ENCODE measurements at places on chromosomes 16 and 17.

GRCh38 chr17:33986566-33986965, 268.5 kb upstream of the CCL2 start:
- DNase-seq: no peak

DNA sequence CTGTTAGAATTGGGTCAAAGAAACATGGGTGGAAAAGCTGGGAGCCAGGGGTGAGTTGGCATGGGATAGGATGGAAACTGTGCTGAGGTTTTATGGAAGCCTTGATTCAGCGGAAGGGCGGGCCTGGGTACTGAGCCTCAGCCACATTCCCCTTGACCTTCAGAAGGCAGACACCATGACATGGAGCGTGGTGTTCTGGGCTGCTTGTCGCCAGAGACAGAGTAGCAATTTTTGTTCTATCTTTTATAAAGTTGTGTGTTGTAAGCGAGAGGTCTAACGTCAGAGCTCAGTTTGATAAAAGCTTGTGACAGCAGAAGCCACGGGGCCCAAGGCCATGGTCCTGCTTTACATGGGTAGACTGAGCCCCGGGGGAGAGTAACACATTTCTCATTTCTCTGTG, 50.2 kb downstream of the SLC47A1 start:
- no peak for DNase-seq

- no peak for DNase-seq
Measured at GRCh38 chr17:45936610-45937009, 42.3 kb downstream of the MAPT start.

DNA sequence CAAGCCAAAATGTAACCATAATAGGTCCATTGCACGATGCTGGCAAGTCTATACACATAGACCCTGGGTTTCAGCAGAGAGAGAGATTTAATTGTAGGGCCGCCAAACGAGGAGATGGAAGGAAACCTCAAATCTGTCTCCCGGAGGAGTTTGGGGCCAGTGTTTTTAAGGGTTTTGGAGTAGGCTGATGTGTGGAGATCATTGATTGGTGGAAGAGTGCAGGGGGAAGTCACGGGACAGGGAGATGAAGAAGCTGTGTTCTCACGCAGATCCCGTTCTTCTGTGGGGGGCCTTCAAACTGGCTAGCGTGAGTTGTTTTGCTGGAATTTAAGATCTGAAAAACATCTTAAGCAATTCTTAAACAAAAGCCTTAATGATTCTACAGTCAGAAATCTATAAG, 84.8 kb downstream of the KATNIP start:
- no peak for DNase-seq

GRCh38 chr17:74998783-74999182, 11.4 kb downstream of the CDR2L start:
- DNase-seq: no peak

DNA sequence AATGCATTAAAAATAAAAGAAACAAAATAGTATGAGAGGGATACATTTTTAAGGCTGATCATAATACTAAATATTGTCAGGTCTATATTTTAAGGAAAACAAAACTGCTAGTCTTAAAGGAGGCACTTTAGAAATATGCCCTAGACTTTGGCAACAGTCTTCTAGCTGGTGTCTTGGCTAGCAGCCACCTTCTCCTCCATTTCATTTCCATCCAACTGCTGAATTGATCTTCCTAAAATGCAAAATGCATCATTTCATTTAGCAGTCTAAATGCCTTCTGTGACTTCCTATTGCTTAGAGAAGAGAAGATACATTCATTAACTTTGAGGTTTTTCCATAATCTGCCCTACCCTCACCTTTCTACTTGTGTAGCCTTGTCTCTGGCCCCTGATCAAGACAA, 1404.1 kb downstream of the CDH11 start:
- DNase-seq: no peak

GRCh38 chr16:67940446-67941089, 3.4 kb downstream of the LCAT start:
- DNase-seq: no peak

- no peak for DNase-seq
Measured at GRCh38 chr16:5504064-5504781, 406.6 kb upstream of the EEF2KMT start.

DNA sequence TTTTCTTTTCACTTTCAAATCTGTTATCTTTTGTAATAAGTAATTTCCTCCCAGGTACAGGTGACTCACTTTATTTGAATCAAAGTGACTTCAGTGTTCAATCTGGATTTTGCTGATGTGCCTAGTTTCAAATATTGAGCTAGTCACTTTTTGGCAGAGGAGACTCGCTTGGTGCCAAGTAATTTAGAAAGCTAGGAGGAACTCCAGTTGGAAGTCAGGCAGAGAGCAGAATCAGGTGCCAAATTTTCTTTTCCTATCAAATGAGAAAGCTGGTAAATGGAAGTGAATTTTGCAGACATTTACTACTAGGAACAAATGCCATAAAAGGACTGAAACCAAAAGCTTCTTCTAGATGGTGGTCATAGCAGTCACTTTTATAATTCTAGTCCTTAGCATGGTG, 656.0 kb upstream of the KIF2B start:
- DNase-seq: no peak

DNA sequence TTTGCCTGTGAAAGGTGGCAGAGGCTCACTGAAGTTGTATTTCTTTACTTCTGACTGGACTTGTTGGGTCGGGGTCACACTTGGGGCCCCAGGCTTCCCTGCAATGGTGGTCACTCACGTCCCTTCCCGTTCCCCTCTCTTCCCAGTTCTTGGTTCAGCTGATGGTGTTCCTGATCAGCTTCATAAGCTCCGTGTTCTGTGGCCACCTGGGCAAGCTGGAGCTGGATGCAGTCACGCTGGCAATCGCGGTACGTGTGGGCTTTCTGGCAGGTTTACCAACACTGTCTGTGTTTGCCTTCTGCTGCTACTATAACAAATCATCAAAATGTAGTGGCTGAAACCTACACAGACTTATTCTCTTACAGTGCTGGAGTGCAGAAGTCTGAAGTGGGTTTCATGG, 8.6 kb downstream of the SLC47A1 start:
- DNase-seq: no peak

GRCh38 chr16:58519707-58520106, 4.4 kb downstream of the SETD6 start:
- no peak for DNase-seq

- DNase-seq: peak; percentile 90
Measured at GRCh38 chr16:69131839-69132423, 457 bp downstream of the CHTF8 start.

DNA sequence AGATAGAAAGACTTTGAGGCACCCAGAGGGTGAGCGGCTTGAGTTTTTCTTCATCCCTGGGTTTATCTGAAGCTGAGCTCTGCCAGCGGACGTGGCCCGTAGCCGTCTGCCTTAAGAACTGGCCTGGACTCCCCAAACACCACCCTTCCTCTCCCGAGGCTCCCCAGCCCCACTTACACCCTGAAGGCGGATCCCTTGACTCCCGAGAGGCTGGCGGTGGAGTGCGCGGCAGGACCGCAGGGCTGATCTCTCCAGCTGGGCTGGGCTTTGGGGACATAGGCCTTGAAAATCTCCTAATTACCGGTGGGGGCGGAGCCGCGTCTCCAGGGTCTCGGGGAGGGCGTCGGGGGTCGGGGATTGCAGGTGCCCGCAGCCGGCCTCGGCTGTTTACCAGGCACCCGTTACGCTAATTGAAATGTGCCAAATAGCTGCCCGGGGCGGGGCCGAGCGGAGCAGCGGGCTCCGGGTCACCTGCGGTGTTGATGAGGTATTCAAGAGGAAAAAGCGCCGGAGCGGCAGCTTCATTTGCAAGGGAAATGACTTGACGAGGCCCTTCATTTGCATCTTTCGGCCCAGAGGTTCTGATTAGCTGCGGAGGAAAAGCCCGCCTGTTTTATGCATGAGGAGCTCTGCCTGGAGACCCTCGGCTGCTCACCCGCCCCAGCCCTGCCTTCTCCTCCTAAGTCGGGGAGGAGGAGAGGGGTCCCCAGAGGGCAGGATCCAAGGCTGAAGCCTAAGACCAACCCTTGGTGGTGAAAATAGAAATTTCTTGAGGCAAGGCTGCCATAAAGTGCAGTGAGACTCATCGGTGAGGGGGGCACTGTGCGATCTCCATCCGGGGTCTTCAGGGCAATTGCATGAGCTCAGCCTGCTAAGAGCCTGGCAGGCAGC, 100.7 kb downstream of the MGAT5B start:
- DNase-seq: peak; percentile 68

DNA sequence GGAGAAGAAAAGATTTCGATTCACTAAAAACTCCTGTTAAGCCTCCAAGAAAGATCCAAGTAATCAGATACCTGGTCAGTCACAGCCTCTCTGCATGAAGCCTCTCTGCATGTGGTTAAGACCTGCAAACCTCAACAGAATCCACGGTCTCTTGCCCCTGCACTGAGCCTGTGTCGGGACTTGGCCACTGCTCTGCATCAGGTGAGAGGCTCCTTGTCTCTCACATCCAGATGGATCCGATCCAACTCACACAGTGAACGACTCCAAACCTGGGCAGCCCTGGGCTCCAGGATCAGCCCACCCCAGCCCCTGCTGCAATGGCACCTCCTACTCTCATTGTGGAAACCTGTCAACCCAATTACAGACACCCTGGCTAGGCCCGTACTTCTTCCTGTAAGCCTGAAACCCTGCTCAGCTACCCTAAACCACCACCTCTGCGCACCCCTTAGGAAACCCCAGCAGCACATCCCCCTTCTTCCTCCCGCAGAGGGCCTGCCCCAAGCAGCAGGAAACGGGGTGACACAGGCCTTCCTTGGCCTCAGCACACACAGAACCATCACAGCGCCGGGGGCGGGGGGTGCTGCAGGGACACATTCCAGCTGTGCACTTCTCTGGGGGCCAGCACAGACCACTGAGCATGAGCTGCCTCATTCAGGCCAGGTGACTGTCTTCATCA, 129.5 kb downstream of the ANKRD11 start:
- DNase-seq: no peak

GRCh38 chr17:45948498-45948880, 50.6 kb upstream of the STH start:
- no peak for DNase-seq

DNA sequence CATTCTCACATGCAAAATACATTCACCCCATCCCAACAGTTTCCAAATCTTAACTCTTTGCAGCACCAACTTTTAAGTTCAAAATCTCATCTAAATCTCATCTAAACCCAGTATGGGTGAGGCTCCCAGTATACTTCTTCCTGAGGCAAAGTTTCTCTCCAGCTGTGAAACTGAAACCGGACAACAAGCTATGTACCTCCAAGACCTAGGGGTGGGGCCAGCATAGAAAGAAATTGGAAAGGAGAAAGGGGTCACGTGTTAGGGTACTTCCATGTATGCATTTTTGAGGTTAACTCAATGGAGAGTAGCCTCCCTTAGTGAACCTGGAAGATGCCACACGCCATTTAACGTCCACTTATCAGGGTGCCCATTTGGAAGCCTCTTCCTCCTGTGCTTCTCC, 23.9 kb upstream of the LRRC75A start:
- DNase-seq: no peak

- DNase-seq: no peak
Measured at GRCh38 chr17:72219137-72219823, 98.5 kb downstream of the SOX9 start.

DNA sequence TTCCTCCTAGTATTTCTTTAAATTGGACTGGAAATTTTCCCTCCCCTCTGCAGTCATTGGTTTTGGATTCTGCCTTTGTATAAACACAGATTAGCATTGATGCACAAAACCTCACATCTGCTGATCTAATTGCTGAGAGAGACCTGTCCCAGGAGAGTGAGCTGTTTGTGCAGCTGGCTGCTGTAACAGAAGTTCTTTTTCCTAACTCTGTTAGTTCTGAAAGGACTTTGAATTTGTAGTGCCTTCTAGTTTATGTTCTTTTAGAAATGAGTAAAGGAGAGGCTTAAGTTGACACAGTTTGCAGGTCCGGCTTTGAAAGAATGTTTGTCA, 45.2 kb upstream of the KPNB1 start:
- no peak for DNase-seq

GRCh38 chr16:14140923-14141322, 69.8 kb downstream of the MRTFB start:
- no peak for DNase-seq

DNA sequence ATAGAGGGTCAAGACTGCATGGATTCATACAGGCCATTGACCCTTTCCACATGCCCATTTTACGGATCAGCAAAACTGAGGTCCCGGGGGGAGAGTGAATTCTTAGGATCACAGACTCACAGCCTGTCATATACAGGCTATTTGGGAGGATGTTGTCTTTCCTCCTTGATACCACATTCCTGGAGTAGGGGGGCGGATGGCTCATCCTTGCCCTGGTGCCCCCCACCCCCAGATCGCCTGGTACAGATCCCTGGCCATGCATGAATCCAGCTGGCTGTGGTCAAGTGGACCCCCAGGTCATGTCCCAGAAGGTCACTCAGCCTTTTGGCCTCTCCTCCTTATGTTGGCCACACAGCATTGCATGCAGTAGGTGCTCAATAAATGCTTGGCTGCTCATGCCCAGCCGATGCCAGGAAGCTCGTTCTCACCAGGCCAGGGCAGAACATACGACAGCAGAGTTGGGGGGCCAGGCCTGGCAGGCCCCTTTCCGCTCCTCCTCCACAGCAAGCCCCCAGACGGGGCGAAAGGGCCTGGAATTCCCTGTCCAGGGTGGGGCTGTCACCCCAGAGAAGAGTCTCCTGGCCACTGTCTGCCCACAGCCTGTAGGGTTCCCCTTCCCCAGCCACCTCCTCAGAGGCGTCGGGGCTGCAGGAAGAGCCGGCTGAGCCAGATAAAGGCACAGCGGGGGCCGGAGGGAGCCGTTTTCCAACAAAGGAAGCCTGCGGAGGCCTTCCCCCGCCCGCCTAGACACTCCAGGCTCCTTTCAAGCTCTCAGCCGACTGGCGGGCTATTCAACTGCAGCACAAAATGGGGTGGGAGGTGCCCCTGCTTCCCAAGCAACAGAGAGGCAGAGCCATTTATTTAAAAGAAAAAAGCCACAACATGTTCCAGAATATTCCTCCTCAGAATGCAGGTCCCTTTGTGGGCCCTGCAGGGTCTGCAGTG, 215.7 kb upstream of the CIBAR2 start:
- no peak for DNase-seq

DNA sequence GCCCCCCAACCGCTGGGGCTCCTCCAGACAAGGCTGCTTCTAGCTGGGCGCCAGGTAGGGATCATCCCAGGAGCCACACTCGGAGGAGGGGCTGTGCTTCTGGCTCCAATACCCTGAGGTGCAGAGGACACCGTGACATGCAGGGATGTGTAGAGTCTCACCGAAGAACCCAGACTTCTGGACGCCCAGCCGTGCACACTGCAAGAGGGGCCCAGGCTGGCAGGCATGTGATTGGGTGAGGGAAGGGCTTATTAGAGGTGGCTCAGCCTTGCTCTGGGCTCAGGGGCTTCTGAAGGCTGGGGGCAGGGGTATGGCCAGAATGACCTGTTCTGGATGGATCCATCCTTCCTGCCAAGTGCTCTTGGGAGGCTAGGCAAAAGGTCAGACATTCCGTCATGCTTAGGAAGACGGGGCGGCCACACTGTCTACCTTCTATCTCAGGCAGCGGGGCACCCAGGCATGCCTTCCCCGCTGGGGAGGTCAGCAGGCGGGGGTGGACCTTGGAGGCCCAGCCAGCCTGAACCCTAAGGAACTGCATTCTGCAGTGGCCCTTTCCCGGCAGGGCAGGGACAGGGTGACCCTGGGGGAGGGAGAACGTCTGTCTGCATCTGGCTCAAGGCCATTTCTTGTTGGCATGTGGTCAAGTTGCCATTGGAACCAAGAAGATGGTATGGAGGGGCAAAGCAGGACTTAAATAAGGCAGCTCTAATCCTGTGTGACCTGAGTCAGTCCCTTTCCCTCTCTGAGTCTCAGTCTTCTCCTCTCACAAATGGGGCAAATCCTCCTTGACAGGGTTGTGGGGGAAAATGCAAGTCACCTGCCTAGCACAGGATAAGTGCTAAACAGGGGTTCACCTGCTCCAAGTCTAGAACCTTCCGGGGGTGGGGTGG, 5.8 kb upstream of the ADGRG1 start:
- DNase-seq: no peak
